ENCODE measurements at places on chromosomes 3 and 15.

- no peak for DNase-seq
These were observed 75.6 kb downstream of the BFSP2 start for GRCh38 chr3:133475245-133476010.

DNA sequence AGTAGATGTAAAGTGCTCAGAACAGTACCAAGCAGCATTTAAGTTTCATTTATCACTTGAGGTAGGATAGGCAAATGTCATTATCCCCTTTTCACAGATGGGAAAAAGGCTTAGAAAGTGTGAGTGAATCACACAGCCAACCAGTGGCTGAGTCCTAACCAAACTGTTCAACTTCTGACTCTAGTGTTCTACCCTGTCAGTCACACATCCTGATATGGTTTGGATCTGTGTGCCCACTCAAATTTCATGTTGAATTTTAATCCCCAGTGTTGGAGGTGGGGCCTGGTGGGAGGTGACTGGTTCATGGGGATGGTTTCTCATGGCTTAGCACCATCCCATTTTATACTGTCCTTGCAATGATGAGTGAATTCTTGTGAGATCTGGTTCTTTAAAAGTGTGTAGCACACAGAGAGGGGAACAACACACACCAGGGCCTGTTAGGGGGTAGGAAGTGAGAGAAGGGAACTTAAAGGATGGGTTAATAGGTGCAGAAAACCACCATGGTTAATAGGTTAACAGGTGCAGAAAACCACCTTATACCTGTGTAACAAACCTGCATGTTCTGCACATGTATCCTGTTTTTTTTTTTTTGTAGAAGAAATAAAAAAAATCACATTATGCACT is 304.7 kb downstream of the SUCLG2 start:
- DNase-seq: no peak

DNA sequence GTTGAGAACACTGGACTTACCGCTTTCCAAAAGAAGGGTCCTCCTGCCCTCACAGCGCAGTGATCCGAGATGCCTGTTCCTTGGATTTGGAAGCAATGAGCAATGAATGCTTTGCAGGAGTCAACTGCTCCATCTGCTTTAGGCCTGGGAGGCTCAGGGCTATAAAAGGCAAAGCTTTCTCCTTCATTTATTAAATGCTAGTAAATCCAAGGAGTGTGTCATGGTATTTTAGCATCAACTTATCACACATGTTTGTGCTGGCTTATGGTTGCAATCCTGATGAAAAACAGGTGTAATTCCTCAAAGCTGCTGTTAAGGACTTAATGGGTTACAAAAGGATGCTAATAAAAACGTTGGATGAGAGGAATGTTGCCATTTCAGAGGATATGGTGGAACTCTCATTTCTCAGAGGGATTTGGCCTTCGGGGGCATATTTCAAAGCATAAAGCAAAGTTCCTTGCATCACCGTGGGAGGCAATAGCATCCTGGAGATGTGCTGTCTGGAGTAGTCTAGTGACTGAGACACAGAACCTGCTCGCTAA is 158.5 kb upstream of the TPM1 start:
- no peak for DNase-seq

DNA sequence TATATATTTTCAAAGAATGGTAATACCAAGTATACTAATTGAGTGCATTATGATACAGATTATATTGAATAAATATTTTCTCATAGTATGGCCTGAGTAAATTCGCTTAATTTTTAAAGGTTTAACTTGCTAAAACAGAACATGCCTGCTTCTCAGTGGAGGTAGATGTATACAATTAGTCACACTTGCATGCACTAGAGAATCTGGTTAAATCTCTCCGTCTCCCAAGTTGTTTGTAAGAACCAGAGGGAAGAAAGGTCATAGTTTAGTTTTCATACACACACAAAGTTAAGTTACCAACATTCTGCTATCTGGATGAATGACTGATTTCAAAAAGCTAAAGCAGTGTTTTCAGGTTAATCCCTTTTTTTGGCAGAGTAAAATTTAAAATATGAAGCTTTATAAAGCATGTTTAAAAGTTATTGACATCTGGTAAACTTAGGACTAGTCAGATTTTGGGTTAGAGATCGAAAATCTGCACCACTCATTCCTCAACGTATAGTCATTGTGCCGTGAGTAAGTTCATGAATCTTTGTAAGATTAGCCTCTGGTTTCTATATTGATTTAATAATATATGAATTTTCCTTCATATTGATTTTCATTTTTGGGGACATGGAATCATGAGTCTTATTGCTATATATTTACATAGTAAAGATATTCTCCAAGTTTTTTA is 117.6 kb upstream of the SAMMSON start:
- DNase-seq: no peak

GRCh38 chr15:80455668-80456442 is 51.7 kb downstream of the ARNT2 start:
- peak; percentile 17 for DNase-seq

- no peak for DNase-seq
These were observed 36.2 kb upstream of the TRH start for GRCh38 chr3:129938140-129938930.

- no peak for DNase-seq
These were observed 61.8 kb downstream of the ARIH1 start for GRCh38 chr15:72535911-72536310.

DNA sequence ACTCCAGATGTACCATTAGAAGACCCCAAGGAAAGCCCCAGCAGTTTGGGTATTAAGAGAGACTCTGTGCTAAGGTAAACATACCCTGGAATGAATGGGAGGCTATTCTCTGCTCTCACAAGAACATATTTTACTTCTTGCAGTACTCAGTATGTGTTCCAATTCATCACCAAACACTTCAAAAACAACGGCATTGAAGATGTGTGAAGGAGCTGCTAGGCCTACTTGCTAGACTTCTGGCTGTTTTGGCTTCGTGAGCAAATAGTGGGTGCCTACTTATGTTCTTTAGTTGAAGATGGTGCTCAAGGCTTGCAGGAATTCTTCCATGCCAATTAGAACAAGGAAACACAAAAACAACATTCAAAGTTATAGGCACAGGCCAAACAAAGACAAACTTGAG is 514.5 kb downstream of the ROBO1 start:
- no peak for DNase-seq

DNA sequence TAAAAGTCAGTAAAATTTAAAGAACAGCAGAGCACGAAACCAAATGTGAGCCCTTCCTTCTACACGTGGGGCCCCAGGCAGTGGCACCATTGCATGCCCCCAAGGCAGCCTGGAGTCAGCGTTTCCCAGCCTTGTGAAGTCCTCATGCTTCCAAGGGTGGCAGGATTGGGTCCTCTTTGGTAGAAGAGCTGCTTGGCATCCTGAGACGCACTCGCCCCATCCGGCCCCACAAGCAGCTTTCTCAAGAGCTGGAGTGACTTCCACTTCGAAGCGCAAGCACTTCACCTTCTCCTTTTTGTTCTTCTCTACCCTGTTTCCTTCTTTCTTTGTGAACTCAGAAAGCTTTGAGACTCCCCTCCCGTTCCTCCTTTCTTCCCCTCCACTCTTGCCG is 34.7 kb downstream of the ZNF710 start:
- DNase-seq: no peak

DNA sequence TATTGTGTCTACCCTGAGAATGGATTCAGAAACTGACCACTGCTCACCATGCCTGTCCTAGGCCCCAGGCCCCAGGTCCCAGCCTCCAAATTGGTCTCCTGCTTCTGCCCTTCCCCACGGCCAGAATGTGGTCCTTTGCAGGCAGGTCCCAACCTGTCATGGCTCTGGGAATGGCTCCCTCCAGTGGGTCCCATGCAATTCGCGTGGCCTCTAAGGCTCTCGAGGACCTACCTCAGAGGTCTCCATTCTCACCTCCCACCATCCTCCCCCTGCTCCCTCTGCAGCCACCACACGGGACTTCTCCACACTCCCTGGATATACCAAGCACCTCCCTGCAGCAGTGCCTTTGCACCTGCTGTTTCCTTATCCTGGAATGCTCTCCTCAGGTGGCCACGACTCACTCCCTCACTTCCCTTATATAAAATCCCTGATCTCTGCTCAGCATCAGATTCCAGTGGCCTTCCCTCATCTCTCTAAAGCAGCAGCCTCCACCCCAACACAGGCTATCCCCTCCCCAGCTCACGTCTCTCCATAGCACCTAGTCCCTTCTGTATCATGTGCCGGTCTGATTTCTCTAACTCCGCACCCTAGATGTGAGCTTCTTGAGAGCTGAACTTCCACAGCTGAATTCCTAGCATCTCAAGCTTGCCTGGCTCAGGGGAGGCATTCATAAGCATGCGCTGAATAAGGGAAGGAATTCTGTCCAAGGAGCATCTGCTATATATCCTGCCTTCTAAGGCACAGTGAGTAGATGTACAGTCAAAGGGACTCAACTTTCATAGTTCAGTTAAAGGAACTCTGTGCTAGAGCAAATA is 56.9 kb downstream of the ARRDC4 start:
- no peak for DNase-seq

DNA sequence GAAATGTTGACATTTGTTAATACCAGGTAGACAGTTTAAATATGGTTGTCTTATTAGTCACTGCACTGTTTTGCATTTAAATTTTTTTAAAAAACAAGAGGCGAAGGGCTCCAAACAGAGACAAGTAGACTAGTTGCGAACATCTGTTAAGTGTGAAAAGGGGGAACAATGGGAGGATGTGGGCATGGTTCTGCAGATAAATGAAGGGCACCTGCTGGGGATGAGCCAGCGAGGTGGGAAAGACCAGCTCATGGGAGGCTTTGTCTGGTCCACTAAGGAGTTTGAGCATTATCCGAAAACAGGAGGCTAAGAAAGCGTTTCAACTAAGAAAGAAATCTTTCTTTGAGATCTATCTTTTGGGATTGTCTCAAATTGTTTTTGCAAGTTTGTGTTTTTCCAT is 72.7 kb downstream of the FBN1 start:
- DNase-seq: no peak

- no peak for DNase-seq
These were observed 743.7 kb upstream of the NECTIN3 start for GRCh38 chr3:110327870-110328269.

DNA sequence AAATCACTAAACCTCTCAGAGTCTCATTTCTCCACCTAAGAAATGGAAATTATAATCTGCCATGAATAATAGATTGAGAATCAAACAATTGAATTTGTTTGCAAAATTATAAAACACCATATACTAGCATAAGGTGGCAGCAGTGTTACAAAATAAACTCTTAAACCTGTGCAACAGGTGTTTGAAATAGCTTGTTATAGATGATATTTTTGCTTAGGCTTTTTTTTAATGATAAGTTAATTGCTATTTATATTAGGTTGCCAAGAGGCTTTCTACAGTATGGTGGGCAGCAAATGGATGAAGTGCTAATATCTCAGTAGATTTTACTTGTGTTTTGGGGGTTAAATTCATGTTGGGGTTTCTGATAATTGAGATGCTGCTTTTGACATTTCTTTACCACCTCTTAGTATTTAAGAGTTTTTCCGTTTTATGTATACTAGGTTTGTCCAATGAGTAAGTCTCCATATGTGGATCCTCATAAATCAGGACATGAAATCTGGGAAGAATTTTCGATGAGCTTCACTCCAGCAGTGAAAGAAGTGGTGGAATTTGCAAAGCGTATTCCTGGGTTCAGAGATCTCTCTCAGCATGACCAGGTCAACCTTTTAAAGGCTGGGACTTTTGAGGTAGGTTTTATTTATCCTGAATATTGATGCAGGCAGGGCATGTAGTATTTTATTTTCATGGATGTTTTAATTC is 19.6 kb downstream of the NR1D2 start:
- no peak for DNase-seq

DNA sequence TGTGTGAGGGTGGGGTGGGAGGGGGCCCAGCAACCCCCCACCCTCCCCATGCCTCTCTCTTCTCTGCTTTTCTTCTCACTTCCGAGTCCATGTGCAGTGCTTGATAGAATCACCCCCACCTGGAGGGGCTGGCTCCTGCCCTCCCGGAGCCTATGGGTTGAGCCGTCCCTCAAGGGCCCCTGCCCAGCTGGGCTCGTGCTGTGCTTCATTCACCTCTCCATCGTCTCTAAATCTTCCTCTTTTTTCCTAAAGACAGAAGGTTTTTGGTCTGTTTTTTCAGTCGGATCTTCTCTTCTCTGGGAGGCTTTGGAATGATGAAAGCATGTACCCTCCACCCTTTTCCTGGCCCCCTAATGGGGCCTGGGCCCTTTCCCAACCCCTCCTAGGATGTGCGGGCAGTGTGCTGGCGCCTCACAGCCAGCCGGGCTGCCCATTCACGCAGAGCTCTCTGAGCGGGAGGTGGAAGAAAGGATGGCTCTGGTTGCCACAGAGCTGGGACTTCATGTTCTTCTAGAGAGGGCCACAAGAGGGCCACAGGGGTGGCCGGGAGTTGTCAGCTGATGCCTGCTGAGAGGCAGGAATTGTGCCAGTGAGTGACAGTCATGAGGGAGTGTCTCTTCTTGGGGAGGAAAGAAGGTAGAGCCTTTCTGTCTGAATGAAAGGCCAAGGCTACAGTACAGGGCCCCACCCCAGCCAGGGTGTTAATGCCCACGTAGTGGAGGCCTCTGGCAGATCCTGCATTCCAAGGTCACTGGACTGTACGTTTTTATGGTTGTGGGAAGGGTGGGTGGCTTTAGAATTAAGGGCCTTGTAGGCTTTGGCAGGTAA is 8.1 kb downstream of the FAM131A start:
- no peak for DNase-seq

- no peak for DNase-seq
These were observed 73.9 kb upstream of the SLC24A5 start for GRCh38 chr15:48046813-48047438.

GRCh38 chr3:120670576-120670975 is 11.5 kb downstream of the HGD start:
- DNase-seq: no peak

- no peak for DNase-seq
These were observed 11.8 kb upstream of the SCN10A start for GRCh38 chr3:38827791-38828190.

DNA sequence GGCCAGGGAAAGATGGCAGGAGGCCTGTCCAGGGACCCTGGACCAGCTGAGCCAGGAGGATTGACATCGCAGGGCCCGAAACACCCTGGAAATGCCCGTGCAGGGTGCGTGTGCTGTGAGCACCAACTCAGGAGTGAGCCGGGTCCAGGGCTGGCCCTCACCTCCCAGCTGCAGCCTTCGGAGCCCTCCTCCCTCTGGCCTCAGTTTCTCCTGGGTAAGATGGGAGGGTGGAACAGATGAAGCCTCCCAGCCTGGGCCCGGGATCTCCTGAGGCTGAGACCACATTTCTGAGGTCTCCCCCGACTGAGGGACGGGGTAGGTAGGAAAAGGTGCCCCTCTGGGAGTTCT is 5.3 kb upstream of the CALML4 start:
- no peak for DNase-seq

DNA sequence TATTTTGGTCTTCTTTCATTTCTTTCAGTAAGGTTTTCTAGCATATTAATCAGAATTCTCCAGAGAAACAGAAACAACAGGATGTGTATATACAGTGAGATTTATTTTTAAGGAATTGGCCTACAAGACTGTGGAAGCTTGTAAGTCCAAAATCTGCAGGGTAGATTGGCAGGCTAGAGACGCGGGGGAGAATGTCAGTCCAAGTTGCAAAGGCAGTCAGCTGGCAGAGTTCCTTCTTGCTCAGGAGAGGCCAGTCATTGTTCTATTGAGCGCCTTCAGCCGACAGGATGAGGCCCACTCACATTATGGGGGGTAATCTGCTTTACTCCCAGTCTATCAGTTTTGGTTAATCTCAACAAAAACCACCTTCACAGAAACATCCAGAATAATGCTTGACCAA is 133.4 kb upstream of the UBE3A start:
- no peak for DNase-seq
